ENCODE measurements at places on chromosomes 11 and 22.

- DNase-seq = no peak
Observed at GRCh38 chr11:130062026-130062425, 7.7 kb upstream of the APLP2 start.

- no peak for DNase-seq
Observed at GRCh38 chr11:116777056-116777455, 4.3 kb upstream of the BUD13 start.

DNA sequence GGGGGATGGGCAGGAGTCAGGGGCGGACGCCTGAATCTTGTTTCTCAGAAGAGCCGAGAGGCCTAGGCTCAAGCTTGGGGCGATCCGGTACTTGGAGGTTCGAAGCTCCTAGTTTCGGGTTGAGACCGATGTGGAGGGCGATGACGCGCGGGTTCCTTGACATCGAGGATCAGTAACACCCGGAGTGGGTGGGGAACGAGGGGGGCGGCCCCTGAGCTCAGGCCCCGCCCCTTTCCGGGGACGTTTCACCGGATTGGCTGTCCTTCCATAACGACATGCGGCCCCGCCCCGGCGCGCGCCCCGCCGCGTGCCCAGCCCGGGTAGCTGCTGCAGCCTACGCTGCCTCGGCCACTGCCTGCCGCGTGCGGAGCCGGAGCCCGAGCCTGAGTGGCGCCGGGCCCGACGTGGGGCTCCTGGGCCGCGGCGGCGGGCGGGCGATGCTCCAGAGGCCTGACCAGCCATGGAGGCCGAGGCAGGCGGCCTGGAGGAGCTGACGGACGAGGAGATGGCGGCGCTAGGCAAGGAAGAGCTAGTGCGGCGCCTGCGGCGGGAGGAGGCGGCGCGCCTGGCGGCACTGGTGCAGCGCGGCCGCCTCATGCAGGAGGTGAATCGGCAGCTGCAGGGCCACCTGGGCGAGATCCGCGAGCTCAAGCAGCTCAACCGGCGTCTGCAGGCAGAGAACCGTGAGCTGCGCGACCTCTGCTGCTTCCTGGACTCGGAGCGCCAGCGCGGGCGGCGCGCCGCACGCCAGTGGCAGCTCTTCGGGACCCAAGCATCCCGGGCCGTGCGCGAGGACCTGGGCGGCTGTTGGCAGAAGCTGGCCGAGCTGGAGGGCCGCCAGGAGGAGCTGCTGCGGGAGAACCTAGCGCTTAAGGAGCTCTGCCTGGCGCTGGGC, at the start of gene CCDC85B:
TSS of gene CCDC85B (plus strand) at position 350 of the 895 bp plus-strand sequence. CDS start at position 461, 111 bp downstream.
- DNase-seq = peak; percentile 100

DNA sequence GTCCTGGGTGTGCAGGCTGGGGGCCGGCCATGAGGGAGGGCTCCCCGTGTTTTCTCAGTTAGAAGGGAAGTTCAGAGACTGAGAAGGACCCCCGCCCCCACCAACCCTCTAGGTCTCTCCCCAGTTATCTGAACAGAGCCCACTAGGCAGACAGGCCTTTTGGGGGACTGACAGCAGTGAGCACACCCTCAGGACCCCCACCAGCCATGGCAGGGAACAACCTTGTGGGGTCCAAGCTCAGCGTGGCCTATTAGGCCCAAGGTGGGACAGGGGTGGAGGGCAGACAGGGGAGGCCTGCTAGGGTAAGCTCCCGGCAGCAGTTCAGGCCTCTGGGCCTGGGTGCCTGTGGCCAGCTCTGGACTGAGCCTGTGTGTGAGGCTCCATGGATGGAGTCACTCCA, 5.6 kb downstream of the LRRC75B start:
- DNase-seq = no peak

GRCh38 chr11:58622344-58622743, at the start of gene CNTF:
TSS of gene CNTF (plus strand) at chr11:58622665. CDS start at chr11:58622753, 88 bp downstream.
- peak; percentile 39 for DNase-seq

Data from right cardiac atrium (tissue), 5 donors.